ENCODE measurements at places on chromosomes 5 and 9.

DNA sequence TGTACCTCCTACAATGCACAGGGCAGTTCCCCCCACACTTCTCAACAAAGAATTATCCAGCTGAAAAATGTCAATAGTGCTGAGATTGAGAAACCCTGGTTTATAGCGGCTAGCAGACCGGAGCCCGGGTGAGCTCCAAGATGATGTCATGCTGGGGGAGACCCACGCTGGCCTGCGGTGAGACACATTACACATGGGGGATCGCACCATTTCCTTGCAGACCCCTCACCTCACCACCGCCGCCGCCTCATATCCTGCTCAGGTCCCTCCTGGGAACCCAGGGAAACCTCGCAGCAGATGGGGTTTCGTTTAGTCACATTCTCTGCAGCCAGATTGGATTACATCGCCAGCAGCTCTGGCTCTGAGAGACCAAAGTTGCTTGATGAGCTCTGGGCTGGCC is 14.7 kb upstream of the TNC start:
- DNase-seq: no peak

GRCh38 chr9:24698881-24699518 is 153.3 kb upstream of the IZUMO3 start:
- DNase-seq: no peak

GRCh38 chr5:93193431-93194347 is 387.3 kb downstream of the NR2F1-AS1 start:
- DNase-seq: no peak

DNA sequence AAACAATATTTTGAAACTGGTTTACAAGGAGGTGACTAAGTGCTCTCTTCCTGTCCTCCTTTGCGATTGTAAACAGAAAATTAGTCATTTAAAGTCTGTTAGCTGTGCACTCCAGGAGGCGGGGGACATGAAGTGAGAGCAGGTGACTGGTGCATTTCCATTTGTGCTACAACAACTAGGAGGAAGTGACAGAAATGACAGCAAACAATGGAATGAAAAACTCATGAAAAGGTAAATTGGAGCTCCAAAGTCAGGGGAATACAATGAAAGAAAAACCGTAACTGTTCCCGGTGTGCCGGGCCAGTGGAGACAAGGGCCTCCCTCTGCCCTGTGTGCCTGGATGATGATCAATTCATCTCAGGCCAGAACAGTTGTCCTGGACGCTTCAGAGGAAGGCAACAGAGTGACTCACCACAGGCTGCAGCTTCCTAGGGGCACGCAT is 439.9 kb downstream of the GADD45G start:
- DNase-seq: no peak

GRCh38 chr5:78483809-78484521 is 123.5 kb downstream of the SCAMP1 start:
- DNase-seq: no peak

- DNase-seq: no peak
Measured at GRCh38 chr5:8907168-8907868, 638.6 kb downstream of the SEMA5A start.

GRCh38 chr9:35258660-35259474 is 97.1 kb downstream of the UNC13B start:
- DNase-seq: no peak

GRCh38 chr9:89770531-89771174 is 165.8 kb downstream of the GADD45G start:
- no peak for DNase-seq

DNA sequence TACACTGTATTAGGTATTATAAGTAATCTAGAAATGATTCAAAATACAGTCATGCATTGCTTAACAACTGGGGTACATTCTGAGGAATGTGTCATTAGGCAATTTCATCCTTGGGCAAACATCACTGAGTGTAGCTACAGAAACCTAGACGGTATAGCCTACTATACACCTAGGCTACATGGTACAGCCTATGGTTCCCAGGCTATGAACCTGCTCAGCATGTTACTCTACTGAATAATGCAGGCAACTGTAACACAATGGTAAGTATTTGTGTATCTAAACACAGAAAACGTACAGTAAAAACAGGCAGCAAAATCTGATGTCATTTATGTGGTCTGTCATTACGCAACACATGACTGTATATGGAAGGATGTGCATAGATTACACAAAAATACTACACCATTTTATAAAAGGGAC is 96.8 kb downstream of the RAPGEF6 start:
- DNase-seq: no peak

GRCh38 chr5:50727149-50727496 is 60.7 kb downstream of the PARP8 start:
- DNase-seq: no peak
